ENCODE measurements at places on chromosomes 11 and 22.

- no peaks in the 10 kb centered on the region for H3K27me3 ChIP-seq
- H3K36me3 ChIP-seq: no peaks in the 10 kb centered on the region
- no peak for DNase-seq
- no peak overlapping the region for H3K4me3 ChIP-seq
Observed at GRCh38 chr11:2207773-2208621, 36.4 kb upstream of the TH start.

- no peaks in the 10 kb centered on the region for H3K4me1 ChIP-seq
- no peaks in the 10 kb centered on the region for H3K27me3 ChIP-seq
- peaks cover 32% of the 10 kb centered on the region for H3K36me3 ChIP-seq
- H3K27ac ChIP-seq: no peak overlapping the region
Observed at GRCh38 chr11:69662806-69663205, 12.3 kb downstream of the LTO1 start.

- H3K36me3 ChIP-seq: no peaks in the 10 kb centered on the region
- peak overlapping the region; percentile 14 for H3K27ac ChIP-seq
- no peak for DNase-seq
- no peak overlapping the region for H3K4me3 ChIP-seq
- no peaks in the 10 kb centered on the region for H3K27me3 ChIP-seq
Observed at GRCh38 chr22:48537343-48537680, 1290.4 kb downstream of the BRD1 start.

GRCh38 chr22:48867891-48868290 is 959.8 kb downstream of the BRD1 start:
- DNase-seq: no peak
- no peak overlapping the region for H3K27ac ChIP-seq
- no peak overlapping the region for H3K4me3 ChIP-seq

GRCh38 chr22:49674479-49675050 is 153.1 kb downstream of the BRD1 start:
- peaks cover 4% of the 10 kb centered on the region for H3K27me3 ChIP-seq
- no peak overlapping the region for H3K27ac ChIP-seq
- DNase-seq: no peak
- no peaks in the 10 kb centered on the region for H3K4me1 ChIP-seq
